Stimulated activated naive CD4-positive, alpha-beta T cell (primary cell): ENCODE measurements at places on chromosomes 2 and 18.

DNA sequence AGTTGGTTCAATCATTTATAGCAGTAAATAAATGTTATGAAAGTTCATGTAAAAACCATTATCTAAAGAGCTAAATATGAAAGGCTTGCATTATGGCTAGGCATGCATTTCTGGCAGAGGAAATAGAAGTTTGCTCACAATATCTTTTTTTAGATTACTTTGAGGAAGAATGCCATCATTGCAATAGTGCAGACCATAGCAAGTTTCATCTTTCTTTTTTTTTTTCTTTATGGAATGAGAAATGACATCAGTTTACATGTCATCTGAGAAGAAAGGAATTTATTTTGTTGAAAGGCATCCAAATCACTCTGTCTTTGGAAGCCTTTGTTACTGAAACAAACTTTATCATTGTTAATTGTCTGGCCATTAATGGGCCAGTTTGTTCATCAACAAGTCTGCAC, 74.5 kb upstream of the NCKAP5 start:
- DNase-seq = no peak

DNA sequence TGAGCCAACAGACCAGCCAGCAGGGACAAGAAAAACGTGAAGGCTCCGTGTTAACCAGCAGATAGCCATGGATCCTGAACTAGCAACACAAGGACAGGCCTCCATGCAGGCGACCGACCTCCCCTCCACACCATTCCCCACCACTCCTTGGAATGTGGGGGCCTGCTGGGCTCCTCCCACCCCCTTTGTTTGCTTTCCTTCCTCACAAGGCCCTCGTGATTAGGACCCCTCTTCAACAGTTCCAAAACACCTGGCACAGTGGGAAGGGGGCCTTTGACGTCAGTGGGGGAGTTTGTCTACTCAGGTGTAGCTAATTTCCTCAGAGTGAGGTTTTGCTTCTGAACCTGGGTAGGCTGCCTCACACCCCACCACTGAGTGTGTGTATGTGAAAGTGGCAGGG, 37.8 kb downstream of the SLC14A2 start:
- no peak for DNase-seq

DNA sequence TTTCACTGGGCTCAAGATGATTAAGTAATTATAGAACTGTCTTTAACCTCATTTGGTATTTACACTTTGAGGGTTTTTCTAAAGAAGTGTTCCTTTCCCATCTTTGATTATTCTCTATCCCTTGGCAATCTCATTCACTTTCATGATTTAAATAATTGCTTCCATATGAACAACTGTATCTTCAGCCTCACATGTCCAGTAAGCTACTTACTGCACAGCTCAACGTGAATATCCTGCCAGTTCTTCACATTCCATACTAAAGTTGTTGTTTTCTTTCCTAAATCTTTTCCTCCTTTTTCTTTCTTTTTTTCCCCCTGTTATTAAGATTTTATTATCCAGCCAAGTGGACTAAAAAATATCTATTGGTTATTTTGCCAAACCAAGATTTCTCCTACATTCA, 37.7 kb downstream of the ZC3H15 start:
- no peak for DNase-seq

GRCh38 chr2:224596289-224596688, 11.1 kb upstream of the CUL3 start:
- no peak for DNase-seq

GRCh38 chr18:2845172-2845571, 1.6 kb upstream of the EMILIN2 start:
- no peak for DNase-seq

DNA sequence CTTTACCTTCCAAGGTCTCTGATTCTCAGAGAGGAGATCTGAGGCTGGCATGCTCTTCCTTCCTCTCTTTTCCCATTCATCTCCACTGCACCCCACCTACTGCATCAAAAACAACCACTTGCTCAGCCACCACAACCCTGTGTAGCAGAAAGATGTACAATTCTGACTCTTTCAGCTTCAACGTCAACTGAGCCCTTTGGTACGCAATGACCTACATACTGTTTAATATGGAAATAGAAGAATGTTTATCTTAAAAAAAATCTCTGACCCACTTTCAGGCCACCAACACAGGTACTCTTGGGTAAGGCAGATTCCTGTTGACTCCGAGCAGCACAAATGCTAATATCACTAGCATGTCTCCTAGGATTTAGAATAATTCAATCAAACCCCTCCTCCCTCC, 76.2 kb upstream of the AFF3 start:
- DNase-seq = no peak

DNA sequence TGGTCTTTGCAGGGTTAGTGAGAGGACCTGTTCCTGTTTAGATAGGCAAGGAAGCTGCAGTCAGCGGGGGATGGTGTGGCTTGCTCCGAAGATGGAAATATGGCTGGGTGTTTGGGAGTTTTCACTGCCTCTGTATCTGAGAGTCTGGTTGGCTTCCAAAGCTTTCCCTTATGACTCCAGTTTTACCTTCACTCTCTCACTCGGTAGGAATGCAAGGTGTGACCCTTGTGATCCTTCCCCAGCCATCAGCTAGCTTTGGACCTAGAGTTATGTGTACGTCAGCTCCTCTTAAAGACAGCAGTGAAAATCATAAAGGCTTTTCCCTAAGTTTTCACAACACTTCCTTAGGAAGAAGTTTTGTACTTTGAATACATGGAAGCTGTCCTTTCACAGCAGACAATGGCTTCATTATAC, 35.5 kb upstream of the TMEM87B start:
- DNase-seq = no peak

DNA sequence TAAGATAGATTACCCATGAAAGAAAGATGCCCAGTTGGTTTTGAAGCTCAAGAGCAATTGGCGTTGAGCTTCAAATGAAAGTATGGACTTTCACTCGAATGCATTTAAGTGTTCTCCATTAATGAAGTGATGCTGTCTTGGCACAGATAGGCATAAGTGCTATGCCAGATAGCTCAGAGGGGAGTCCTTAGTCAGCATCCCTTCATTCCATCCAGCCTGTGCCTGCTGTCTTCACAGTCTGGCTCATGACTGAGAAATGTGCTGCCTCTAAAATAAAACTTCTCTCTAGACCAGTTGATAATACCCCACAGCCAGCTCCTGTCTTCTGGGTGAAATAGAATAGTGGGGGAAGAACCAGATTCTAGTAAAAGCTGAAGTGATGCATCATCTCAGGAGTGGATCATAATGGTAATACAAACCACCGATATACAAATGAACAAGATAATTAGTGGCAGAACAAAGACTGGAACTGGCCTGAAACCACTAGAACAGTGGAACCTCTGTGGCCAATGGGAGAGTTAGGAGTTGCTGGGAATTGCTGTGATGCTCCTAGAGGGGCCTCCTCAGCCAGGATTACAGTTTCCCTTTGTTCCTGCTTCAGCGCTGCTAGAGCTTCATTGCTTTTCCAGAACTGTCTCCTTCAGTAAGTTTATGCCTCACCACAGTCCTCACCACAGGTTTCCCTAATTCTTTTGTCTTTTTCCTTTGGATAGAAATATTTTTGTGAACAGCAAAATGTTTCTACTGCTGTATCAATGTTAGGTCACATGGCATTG, 359.3 kb downstream of the KIAA1328 start:
- DNase-seq = no peak

GRCh38 chr2:46041434-46041833, 255.8 kb upstream of the EPAS1 start:
- no peak for DNase-seq

DNA sequence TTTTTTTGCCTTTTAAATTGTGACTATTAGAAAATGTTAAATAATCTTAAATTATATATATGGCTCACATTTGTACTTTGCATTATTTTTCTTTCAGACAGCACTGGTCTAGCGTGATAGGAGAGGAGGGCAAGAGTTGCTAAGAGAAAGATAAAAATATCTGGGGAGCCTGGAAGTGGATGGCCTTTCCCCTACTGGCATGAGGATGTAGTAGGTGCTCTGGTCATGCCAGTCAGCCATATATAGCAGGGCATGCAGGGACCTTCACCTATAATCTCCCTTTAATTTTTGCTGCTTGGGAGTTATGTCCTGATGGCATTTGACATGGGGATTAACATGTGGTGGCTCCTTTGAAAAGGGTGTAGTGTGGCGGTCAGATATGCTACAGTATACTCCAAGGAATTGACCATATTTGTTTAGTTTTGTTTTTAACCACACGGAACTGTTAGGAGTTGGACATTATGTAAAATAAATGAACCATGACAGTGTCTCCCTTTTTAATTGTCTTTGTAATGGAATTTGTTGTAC, 144.7 kb downstream of the BABAM2 start:
- no peak for DNase-seq

DNA sequence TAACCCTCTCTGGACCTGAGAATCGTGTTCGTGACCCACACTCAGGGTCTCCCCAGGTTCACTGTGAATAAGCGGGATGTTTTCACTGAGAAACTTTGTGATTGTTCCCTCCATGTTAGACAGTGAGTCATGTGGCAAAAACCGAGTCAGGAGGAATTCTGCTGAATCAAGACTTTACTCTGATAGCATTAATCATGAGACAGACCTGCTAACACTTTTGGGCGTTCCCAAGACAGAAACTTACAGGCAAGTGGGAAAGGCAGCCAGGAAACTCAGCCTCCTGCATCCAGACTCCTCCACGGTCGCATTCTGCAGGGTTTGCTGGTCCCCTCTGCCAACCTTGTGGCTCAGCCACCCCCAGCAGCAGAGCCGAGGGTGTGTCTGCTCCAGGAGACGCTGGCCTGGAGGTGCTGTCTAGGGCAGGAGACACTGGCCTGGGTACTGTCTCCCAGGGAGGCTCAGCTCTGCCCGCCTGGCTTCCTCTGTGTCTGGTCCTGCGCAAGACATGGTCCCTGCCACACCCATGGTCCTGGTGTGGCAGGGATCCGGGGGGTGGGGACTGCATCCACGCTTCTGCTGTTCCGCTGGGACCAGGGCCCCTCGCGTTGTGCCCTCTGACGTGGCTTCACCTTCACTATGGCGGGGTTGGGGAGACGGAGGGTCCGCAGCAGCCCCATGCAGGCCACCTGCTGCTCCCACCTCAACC, 177.4 kb downstream of the TWIST2 start:
- DNase-seq = no peak

DNA sequence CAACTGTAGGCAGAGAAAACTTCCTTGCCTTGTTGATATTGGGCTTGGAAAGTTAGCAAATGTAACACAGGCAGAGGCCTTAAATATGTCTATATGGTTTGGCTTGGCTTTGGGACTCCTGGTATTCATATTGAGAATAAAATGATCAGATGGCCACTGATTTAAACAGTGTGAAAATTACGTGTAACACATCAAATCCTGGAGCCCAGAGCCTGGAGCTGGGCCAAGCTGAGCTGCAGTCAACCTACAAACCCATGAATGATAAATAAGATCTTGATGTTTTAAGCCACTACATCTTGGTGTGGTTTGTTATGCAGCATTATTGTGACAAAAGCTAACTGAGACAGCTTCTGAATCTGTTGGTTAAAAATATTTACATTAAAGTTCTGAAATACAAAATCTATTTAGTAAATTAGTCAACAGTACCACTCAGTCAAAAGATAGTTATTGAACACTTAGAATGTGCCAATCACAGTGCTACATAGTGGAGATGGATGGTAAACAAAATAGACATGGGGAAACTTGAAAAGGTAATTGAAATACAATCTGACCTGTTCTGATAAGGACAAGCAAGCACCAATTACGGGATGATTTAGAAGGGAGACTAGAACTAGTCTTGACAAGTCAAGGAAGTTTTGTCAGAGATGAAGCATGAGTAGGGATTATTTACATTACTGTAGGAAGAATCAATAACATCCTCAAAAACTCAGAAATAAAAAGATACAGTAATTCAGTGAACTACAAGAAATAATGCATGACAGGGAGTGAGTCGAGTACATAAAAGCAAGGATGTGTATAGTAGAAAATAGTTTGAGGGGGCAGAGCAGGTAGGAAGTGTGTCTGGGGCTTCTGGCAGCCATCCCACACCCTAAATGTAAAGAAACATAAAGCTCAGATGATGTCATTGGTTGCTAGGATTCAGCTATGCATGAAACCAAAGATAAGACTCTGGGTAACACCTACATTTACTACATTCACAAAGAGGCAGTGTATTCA, 157.7 kb downstream of the HNMT start:
- DNase-seq = no peak

DNA sequence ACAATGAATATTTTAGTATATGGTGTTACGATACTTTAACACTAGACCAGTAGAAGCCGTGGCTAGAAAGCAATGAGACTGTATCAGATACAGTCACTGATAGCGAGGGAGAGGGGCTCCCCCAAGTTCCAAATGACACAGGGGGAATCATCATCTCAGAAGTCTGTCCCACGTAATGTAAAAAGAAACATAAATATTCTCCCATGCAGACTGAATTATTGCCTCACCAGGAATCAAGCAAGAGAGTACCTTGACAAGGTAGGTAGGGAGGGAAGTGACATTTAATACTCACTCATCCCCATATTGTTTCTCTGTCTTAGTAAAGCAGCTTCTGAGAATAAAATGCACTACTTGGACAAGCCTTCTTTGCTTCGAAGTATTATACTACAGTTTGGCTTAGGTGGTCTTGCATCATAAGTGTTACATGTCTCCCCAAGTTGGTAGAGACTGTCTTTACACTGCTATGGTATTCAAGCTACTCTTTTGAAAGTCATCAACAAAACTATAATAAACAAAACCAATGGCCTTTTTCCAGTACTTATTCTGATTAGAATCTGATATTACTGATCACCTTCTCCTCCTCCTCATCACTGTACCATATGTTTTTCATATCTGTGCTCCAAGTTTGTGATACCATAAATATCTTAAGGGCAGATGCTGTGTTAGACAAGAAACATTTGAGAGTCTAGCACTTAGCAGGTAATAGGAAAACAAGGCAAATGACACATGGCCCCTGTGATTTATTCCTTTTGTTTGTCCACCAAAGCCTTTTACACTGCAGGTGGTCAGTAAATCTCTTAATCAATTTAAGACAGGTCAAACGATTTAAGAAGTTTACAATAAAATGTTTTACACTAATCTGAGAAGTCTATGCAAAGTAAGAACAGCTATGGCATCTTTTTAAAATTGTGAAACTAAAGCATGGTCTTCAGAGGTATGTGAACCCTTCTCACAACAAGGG, 2.7 kb downstream of the LAPTM4A start:
- no peak for DNase-seq

GRCh38 chr2:138440759-138441158, 60.8 kb upstream of the SPOPL start:
- DNase-seq = no peak

DNA sequence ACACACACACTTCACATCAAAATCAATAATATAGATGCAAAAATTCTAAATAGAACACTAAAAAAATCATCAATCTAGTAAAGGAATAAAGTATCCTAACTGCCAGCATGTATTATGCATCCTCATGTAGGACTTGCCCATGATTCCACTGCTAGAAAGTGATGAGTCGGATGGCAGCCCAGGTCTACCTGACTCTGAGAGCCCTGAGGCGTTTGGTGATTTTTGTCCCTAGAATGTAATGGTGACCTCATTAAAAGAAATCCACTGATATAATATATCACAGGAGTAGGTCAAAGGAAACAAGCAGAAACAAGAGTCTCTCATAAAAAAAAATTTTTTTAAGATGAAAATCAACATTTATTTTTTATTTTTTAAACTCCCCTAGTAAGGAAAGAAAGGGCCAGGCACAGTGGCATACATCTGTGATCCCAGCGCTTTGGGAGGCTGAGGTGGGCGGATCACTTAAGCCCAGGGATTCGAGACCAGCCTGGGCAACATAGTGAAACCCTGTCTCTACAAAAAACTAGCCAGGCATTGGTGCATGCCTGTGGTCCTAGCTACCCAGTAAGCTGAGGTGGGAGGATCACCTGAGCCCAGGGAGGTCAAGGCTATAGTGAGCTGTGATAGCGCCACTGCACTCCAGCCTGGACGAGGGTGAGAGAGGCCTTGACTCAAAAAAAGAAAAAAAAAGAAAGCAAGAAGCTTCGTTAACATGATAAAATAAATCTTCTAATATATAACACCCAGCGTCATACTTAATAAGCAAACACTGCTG, 24.4 kb upstream of the ACTG2 start:
- DNase-seq = no peak
